ENCODE measurements at places on chromosomes 3 and 15.

DNA sequence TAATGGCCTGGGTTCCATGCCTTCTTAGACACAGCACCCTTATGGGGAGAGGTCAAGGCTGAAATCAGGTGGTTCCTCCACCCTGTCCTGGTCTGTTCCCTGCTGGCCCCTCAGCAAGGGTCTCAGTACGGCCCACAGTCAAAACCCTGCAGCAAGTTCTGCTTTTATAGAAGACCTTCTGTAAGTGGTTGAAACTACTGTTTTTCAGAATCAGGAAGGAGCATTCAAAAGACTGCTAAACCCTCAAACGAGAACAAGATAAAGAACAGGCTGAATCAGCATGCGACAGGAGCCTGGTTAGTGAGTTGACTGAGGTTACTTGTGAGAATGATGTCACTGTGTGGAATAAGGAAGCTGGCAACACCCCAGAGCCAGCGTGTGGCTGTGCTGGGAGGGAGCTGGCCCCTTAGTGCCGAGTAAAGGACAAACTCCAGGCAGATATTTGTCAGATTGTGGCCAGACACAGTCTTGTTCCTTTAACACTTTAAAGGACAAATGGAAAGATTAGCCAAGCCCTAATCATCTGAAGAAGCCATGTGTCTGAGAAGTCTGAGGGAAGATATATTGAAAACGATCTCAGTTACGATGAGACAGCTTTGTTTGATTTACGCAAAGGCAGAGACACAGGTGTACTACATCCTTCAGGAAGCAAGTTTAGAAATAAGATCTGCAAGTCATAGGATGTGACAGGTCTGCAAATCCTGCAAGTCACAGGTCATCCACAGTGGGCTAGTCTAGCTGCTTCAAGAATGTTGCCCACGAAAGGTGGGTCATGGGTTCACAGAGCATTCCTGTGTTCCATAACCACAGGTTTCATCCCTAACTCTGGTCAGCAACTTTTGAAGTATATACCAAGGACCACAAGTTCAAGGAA lies 54.0 kb downstream of the B3GNT5 start:
- peak; percentile 41 for DNase-seq

DNA sequence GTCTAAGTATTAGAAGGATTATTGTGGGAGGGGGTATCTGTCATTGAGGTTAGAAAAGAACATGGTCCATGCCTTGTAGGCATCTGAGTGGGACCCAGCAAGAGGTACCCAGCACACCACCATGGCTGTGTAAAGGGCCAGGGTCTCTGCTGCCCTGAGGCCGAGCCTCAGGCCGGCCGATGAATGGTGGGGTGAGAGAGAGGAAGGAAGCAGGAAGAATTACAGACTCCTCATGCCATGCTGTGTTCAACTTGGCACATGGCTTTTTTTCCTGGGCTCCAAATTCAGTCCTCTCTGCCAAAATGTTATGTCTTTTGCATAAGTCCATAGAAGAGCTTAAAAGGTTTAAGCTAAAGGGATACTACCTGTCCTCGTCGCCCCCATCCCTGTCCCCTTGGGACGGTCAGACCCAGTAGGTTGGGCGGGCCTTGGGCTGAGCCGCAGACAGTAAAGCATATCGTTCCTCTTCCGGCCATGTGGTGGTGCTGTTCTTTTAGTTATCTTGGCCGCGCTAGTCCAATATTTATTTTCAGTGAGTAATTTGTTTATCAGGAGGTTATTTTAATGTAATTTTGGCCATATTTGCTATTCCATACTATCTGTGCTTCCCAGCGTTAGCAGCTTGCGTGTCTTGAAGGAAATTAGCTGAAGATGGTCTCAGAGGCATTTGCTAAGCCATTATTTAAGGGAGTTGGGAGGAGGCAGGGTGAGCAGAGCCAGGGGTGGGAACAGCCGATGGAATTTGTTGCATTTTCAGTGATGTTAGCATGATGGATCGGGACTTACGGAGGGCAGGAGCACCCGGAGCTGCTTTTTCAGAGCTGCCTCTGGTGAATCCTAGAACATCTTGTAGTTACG lies 152.4 kb downstream of the AGBL1 start:
- peak; percentile 10 for DNase-seq

DNA sequence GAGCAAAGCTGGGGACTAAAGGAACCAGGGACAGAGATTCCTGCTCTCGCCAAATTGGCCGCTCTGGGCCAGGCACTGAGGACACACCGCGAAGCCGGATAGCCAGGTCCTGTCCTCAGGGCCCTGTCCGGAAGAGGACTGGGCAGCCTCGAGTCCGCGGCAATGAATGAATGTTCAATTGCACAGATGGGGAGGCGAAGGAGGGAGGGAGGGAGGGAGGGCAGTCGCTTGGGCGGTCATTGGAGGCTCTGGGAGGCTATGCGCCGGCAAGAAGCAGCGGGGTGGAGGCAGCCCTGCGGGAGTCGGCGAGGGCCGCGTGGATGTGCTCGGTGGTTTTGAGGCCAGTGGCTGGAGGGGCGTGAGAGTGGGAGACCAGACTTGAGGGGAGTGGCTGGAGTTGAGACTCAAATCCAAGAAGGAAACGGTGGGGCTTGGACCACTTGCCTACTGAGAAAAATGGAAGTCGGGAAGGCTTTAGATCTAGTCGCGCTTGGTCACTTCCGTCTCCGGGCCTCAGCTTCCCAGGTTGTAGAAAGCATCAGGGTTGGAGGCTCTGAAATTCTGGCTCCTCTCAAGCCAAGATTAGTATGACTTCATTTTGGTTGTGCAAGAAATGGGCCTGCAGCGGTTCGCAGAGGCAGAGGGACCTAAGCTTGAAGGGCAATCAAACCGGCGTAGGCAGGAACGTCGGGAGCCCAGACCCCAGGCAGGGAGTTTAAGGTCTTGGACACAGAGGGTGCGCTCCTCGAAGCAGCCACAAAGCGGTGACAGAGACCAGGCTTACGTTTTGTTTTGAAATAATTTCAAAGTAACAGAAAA lies 21.1 kb upstream of the PLXND1 start:
- peak; percentile 68 for DNase-seq

DNA sequence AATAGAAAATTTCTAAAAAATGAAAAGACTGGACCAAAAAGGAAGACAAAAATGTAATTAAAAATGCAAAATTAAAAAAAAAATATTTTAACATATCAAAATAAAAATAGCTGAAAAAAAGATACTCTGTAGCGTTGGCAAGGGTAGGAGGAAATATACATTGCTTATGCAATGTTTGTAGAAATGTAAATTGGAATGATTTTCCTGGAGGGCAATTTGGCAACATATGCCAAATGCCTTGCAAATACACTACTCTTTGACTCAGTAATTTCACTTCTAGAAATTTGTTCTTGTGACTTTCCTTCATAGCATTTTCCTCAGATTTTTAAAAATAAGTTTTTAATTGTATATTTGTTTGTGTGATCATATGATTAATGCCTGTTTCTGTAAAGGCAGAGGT lies 296.6 kb downstream of the ZNF621 start:
- DNase-seq: no peak

DNA sequence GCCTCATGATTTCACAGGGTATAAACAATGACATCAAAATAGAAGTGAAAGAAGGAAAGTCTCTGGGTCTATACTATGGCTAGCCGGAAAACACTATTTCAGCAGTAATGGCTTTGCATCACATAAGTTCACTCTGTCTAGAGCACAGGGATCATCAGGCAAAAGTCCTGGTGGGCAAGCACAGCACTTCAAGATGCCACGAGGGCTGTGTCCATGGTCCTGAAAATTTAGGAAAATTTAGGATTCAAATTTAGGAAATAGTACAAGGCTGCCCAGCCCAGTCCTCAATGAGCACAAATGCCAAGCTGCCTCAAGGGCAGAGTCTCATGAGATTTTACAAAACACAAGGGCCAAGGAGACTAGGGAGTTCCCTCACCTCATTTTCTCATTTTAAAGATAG lies 54.1 kb downstream of the RORA start:
- DNase-seq: no peak

DNA sequence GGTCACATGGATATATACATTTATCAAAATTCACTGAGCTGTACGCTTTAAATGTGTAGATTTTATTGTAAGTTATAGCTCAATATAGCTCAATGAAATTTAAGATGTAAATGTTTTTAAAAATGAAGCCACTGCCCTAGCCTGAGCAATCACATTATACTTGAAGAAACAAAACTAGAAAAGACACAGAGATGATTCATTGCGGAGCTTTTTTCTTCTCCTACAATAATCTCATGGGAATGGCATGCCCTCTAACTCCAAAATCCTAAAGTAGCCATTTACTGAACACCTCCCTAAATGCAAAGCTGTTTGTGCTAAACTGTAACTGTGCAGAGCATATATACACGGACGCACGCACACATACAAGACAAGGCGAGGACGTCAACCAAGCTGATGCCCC lies 84.2 kb downstream of the MYO9A start:
- no peak for DNase-seq

DNA sequence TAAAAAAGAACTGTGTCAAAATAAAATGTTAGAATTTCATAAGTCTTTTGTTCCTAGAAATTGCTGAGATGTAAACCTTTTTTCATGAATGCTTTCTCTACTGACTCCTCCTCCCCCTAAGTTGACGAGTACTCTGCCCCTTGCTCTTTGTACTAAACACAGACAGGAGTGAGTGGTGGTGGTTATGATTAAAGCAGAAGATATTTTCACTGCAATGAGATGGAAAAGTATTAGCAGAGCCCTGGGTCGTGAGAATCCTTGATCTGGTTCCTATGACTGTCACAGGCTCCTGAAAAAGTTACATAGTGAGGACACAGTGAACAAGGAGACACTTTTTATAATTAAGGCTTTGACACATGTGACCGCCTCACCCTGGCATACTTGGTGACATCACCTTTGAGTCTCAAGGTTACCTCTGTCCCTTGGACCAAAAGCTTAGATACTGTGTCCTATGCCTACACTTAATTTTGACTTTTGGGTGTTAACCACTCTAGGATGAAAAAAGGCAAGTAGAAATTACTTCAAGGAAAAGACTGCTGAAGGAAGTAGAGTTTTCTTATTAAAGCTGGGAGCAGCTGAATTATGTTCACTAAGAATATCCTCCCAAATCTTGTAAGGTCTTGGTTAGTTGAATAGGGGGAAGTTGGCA lies 130.4 kb upstream of the LYSMD4 start:
- no peak for DNase-seq

- no peak for DNase-seq
Measured at GRCh38 chr3:123120573-123120972, 53.7 kb downstream of the PDIA5 start.

DNA sequence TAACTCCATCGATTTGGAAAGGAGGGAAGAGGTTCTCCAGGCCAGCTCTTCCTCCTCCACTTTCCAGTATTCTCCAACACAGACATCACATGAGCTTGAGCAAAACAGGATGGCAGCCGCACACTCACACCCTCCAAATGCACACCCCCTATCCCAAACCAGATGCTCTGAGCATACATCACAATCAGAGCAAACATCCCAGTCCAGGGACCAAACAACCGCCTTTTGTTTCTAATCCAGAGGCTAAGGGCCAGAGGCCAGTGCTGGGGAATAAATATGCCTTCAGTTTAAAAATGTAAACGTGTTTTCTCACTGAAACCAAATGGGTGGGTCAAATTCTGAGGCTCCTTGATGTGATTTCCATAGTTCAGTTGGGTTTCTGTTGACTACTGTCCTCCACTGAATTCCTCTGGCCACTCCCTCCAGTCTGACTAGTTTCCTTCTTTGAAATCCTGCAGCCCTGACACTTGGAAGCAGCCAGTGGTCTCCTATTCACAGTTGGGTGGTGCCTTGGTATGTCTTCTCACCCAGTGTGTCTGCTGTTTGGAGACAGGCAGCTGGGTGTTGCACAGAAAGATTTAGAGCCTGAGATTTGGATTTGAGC lies 19.2 kb upstream of the MFGE8 start:
- DNase-seq: no peak

GRCh38 chr15:53978253-53978906 lies at the start of gene UNC13C:
Gene UNC13C, plus strand, starts transcription at chr15:53978441. Its CDS starts 34,463 bp downstream, at chr15:54012904.
- no peak for DNase-seq

- no peak for DNase-seq
Measured at GRCh38 chr3:16392717-16393116, 120.8 kb downstream of the RFTN1 start.

DNA sequence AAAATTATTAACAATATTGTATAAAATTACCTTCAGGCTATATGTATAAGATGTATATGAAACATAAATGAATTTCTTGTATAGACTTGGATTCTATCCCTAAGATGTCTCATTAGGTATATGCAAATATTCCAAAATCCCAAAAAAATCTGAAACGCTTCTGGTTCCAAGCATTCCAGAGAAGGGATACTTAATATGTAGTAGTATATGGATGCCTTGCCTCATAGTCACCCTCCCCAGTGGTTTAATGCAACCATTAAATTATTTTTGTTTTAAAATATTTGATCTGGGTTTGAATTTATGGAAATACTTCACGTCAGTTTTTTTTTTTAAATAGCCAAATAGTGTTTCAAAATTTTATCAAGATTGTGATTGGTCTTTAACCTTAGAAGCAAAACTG lies 27.2 kb downstream of the PLCL2 start:
- no peak for DNase-seq

All from activated naive CD8-positive, alpha-beta T cell treated with anti-CD3 and anti-CD28 coated beads for 36 hours (primary cell).